ENCODE measurements at places on chromosomes 6 and 20. TPM values are rescaled to one million over a fixed set of nuclear protein-coding genes. Genes with fewer than 3 reads are reported as not detected.

Gene CTCFL
- total RNA-seq = 14.2 TPM

Gene MRAP2
- 4.2 TPM for total RNA-seq

- no peak for DNase-seq
These were observed 46.9 kb downstream of the BLOC1S5 start for GRCh38 chr6:8017276-8017701.

DNA sequence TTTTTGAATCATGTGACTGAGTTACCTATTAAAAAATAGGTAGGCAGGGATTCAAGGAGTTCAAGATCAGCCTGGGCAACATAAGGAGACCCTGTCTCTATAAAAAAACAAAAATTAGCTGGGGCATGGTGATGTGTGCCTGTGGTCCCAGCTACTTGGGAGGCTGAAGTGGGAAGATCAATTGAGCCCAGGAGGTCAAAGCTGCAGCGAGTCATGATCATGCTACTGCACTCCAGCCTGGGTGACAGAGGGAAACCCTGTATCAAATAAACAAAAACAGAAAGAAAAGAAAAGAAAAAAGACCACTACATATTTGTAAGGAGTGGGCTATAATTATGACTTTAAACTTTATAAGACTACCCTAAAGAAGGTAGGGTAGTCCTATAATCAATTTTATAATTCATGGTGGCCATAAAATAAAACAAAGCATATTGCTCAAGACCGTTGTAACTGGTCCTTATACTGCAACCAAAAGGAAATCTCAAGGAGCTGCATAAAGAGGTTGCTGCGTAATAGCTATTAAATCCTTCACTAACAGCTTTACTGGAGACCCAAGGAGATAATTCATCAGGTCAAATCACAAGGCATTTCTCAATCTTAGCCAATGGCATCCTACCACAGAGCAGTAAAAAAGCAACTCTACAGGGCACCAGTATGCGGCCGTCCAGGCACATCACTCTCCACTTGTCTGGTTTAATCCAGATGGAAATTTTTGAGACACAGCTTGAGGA lies 13.5 kb downstream of the PIGU start:
- DNase-seq = no peak

DNA sequence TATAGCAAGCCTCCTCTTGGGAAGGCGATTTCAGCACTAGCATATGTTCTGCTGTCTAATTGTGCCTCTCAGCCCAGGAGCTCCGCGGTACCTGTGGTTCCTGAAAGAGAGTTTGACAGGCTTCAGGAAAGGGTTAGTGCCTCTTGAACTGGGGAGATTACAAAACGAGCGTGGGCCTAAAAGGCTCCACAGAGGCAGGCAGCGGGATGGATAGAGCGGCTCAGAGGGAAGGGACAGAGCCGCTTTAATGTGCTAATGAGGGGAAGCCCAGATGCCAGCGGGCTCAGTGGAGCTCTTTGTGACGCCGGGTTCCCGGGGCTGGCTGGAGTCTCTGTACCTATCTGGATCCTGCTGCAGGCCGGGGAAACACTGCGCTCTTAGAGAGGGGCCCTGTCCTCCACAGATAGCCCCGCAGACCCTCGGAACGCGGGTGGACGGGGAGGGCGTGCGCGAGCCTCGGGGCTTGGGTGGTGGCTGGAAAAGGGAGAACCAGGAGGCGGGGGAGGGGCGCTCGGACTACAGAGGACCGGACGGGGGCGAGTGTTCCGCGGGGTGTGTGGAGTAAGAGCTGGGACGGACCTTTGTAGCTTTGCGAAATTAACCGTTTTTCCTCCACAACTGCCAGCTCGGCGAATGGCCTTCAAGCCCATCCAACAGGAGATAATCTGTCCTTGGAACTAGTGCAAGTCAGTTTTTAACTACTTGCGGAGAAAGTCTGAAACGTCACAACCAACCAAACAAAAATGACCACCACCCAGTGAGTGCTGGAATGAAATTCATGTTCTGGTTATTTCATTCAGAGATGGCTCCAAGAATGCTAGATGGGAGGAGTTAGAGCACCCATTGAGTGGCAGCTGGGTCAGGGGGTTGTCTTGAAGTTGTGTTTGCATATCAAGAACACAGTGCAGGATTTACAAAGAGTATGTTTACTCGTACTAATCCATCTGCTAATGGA lies 13.0 kb downstream of the SLC35F1 start:
- peak; percentile 73 for DNase-seq

DNA sequence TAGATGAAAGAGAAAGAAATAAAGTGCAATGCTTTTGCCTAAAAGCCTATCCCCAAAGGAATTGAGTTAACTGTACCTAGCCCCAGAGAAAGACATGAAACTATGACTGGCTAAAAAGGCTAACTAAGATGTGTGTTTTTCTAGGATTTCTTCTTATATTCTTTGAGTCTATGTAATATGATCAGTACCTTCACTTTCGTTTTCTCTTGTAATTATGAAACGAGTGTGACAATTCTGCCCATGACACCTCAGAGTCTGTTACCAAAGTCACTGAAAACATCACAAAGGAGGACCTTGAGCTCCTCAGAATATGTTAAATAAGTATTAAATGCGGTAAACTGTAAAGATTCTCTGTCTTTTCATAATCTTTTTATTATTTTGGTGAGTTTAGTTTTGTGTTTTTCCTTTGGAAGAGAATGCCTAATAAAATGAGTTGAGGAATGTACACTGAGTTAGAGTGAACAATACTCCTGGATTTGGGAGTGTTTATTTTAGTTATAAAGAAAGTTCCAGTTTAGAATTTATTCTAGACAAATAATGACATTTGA lies 141.3 kb downstream of the FUT9 start:
- DNase-seq = no peak

- no peak for DNase-seq
These were observed 112.4 kb downstream of the NRN1 start for GRCh38 chr6:5894357-5894756.

Gene GNMT
- 0.33 TPM for total RNA-seq

GRCh38 chr20:2261046-2261485 lies 34.7 kb upstream of the TGM3 start:
- no peak for DNase-seq

DNA sequence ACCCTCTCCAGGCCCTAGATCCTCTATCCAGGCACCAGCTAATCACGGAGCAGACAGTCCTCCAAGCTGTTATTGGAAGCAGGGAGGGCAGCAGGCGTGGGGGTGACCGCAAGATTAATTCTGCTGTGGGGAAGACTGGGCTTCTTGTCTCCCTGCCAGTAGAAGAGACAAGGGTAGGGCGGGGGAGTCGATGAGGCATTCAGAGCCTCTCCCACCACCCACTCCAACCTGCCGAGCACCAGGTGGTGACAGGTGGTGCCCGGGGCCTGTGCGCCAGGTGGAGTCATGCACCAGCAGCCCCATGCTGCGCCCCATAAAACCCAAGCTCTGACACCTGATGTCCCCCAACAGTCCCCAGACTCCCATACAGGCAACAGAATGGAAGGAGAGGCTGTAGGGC lies 89.6 kb downstream of the CDH22 start:
- DNase-seq = peak; percentile 26

- no peak for DNase-seq
These were observed 361.9 kb downstream of the BCKDHB start for GRCh38 chr6:80468398-80468797.

DNA sequence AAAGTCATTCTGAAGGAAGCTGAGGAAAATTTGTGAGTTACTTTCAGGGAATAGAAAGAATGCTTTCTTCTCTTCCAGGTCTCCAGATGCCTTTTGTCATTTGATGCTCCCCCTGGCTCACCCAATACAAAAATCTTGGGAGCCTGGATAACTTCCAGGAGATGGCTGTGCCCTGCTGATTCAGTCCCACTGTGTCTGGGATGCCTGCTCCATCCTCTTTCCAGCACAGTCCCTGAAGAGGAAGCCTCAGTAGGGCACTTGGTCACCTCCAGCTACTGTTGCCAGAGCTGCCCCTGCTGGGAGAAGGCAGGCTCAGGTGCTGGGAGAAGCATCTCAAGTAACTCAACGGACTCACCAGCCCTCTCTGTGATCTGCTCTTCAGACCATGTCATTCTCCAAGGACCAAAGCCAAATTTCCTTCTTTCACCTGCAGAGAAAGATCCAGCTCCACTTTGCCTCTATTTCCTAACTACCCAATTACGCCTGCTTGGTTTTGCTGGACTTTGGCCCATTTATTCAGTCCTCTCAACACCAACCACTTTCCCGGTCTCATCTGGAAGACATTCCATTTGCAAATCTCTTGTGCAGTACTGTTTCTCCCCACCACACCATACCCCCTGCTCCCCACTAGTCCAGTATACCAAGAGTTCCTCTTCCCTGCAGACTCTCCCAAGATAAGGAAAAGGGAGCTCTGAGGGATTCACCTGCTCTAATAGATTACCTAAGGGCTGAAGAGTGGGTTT lies 53.3 kb downstream of the SLC23A2 start:
- DNase-seq = no peak

GRCh38 chr6:69865126-69865525 lies 1.2 kb upstream of the COL19A1 start:
- DNase-seq = no peak

Gene TNFRSF6B
- total RNA-seq = not detected

DNA sequence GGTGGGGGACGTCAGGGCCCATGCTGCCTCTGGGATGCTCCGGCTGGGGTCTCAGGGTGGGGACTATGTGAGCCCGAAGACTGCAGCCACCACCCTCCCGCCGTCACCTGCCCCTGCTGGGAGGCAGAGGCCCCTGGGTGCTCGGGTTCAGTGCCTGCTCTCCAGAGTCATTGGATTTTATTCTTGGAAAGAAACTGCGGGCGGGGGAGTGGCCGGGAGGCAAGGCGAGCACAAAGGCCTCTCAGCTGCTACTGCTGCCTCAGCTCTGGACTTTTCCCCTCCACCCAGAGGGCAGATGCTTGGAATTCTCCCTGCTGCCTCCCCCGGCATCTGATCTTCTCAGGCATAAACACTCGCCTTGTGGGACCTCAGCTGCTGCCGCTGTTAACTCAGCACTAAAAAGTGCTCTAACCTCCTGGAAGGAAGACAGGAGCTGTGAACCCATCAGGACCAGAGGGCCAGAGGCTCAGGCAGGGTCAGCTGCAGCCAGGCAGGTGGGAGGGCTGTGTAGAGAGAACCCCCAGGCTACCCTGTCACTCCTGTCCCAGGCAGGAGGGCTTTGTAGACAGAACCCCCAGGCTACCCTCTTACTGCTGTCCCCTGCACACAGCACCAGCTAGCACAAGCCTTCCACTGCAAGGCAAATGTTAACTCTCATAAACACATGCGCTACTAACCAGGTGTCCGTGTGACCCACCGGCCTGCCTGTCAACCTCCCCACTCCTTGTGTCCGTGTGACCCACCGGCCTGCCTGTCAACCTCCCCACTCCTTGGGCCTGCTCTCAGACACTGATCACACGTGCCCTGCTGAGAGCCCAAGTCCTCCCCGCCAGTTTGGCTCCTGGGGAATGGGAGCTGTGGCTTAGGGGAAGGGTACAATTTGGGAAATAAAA lies 9.4 kb upstream of the FRMD1 start:
- peak; percentile 92 for DNase-seq

Gene UCKL1
- total RNA-seq = 26.6 TPM
